ENCODE measurements at places on chromosomes 2 and 18.
A peak's percentile ranks its signal among the peaks of the same experiment; 100 is the strongest.

GRCh38 chr18:68665628-68666027 is 49.3 kb downstream of the TMX3 start:
- DNase-seq = no peak

DNA sequence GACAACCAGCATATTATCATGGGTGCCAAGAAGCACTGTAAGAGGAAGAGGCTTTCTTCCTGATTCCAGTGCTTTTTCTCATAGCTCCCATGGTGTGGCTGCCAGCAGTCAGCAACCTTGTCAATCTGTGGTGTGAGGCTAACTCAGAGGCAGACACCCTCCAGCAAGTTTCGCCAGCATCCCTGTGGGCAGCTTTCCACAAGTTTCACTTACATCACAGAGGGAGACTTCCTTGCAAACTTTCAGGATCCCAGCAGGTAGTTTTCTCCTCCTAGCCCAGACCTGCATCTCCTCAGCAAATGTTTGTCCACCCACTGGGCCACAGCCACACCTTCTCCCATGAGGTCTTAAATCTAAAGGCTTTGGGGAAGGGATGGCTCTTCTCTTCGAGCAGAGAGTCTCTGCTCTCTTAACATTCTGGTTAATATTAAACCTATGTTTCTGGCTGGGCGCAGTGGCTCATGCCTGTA is 9.1 kb downstream of the DNAH7 start:
- DNase-seq = no peak

DNA sequence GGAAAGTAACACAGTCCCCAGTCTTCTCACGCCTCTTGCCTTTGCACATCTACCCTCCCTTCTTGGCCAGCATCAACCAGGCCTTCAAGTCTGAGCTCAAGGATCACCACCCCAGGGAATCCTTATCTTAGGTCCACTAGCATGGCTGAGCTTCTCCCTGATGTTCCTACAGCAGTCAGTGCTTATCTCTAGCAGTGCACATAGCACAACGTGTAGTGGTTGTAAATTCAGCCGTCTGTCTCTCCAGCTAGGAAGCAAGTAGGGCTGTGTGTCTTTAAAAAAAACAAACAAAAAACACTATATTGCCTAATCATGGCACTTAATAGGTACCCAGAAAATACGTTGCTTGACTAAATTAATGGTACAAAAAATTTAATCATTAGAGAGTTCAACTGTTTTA is 29.2 kb downstream of the KCNG3 start:
- DNase-seq = no peak

DNA sequence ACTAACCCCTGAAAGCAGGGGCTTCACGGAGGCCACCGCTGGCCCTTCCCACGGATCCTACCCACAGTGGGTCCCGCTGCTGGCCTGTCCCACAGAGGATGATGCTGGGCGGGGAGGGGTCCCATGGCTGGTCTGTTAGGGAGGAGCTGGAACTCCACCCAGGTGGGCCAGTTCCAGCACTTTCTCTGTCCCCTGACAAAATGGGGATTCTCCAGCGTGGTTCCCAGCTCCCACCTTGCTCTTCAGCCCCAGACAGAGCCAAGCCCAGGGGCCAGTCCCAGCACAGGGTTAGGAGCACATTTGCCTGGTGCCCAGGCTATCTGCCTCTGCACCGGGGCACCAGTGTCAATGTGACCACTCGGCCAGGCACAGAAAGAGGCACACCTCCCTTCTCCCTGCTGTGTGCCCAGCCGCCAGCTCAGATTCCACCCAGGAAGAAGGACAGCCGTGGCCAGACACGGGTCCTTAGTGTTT is 50.0 kb downstream of the ANKMY1 start:
- no peak for DNase-seq

- no peak for DNase-seq
Measured at GRCh38 chr2:186559848-186560247, 30.0 kb upstream of the ITGAV start.

GRCh38 chr18:50014606-50015005 is 180.3 kb downstream of the MYO5B start:
- no peak for DNase-seq

DNA sequence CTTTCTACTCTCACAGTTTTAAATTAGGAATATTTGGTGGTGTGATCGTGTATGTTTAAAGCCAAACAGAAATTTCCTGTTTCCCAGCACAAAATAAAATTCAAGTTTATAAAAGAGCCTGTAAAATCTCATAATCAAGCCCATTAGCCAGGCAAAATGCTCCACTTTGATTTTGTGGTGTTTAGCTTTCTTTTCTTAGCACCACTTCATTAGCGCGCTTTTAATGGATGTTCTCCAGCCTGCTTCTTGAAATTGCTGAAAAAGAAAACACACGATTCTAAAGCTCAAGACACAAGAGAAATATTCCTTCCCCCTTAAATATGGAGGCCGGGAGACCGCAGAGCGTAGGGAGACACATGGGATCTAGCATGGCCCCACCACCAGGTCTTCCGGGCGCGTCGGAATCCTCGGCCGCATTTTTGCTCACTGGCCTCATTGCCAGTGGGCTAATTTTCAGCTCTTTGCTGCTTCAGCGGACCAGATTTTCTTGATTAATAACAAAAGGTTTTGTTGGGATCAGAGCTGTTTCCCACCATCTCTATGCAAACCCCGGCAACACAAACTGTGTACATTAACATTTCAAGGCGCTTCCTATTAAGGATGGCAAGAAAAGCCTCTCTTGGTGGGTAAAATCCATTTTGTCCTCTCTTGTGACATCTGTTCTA is 40.4 kb upstream of the ID2 start:
- no peak for DNase-seq

DNA sequence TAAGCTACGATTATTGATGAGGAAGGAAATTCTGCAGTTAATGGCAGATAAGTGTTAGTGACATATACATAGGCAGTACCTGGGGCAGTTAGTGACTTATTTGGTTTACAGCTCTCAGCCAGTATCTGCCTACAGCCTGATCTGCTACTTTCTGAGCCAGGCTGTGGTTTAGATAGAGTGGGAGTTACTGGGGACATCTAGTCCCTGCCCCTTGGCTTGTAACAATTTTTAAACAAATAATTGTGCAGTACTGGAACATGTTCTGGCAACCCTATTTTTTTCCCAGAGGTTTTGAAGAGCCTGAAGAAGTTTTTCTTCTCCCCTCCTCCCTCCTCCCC is 2.3 kb downstream of the KIF5C start:
- no peak for DNase-seq

DNA sequence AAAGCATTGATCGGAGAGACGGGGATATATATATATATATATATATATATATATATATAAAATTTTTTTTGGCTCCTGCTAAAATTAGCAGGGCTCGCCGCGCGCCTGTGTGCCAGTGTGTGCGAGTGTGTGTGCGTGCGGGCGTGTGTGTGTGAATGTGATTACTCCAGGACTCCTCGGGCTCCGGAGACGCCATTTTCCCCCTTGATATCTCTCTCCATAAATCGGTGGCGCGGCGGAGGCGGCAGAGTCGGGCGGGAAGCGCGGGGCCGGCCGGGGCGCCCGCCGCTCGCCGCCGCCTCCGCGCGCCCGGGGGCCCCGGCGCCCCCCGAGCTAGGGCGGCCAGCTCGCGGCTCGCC is 795 bp upstream of the SETBP1 start:
- DNase-seq = peak; percentile 19

- DNase-seq = no peak
Measured at GRCh38 chr18:23250893-23251656, 115.8 kb downstream of the CABLES1 start.

DNA sequence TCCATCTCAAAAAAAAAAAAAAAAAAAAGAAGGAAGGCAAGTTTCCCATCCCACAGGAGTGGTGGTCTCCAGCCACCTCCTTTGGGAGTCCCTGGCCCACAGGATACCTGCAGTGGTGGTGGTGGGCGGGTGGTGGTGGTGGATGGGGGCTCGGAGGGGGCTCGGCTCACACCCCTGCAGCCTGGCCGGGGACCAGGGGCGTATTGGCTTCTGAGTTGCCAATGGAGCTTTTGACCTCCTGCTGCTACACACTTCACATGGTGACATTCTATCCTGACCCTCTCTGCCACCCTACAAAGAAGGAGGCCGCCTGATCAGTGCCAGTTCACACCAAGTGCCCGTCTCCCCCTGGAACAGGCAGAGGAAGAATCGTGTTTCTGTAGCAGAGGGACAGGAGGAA is 119.6 kb downstream of the NFATC1 start:
- no peak for DNase-seq

DNA sequence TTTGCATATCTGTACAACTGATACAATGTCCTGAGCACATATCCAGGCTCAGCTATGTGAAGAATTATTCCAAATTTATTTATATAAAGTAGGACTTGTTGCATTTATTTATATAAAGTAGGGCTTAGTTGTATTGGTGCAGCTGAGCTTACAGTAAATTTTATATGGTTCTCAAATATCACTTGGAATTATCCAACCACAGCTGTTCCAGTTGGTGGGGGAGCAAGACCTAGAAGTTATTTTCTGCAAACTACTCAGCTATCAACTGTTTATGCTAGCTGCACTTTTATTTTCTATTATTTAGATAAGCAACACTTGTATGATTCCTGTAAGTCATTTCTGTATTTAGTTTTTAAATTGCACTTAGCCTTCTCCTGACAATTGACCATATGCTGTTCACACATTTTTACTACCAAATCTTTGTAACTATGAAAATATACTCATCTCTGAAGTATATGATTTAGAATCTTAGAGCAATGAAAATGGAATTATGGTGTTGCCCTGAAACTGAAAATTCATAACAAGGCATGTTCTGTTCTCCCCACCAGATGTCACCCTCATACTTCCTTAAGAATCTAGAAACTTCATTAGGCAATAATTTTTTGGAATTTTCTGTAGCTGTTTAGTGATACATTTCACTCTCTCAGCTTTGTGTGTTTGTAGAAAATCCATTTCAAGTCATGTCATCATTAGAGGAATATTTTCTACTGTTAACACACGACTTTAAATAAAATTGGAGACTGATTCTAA is 157.0 kb upstream of the CBLN2 start:
- DNase-seq = no peak

- DNase-seq = no peak
Measured at GRCh38 chr2:46540496-46541331, 61.3 kb downstream of the TMEM247 start.

GRCh38 chr2:128607440-128607839 is 288.8 kb upstream of the HS6ST1 start:
- DNase-seq = no peak

DNA sequence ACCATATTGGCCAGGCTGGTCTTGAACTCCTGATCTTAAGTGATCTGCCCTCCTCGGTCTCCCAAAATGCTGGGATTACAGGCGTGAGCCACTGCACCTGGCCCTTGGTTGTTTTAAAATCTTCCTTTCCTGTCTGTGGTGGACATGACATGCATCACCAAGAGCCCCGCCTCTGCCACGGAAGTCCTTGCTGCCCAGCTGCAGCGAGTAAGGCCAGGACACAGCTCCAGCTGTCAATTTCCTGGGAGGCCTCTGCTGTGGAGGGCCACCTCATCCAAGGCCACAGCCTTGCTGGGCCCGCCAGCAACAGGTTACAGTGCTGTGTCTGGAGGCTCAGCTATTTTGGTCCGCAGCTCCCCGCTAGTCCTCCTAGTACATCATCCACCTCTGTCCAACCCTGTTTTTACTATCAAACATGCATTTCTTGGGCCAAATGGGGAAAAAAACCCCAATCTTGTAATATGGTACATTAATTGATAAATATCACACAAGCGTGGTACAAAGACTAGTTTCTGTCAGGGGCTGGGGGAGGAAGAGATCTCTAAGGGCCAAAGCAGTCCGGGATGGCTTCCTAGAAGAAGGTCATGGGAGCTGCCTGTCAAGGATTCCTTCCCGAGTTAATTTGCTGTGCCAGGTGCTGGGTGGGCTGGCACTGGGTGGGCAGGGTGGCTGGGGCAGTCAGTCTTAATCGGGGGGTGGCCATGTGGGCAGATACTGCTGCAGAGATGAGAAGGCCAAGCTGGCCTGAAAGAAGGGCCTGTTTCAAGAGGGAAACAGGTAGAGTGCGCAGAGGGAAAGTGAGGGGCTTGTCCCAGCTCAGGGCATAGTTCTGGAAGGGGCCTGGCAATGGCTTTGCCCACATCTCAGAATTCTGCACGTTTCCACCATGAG is 100.5 kb downstream of the INHBB start:
- no peak for DNase-seq

GRCh38 chr2:152396051-152396511 is 61.1 kb downstream of the FMNL2 start:
- DNase-seq = no peak

- DNase-seq = no peak
Measured at GRCh38 chr2:98902209-98903063, 33.6 kb downstream of the CRACDL start.

GRCh38 chr2:230904856-230905447 is 20.1 kb downstream of the GPR55 start:
- no peak for DNase-seq

DNA sequence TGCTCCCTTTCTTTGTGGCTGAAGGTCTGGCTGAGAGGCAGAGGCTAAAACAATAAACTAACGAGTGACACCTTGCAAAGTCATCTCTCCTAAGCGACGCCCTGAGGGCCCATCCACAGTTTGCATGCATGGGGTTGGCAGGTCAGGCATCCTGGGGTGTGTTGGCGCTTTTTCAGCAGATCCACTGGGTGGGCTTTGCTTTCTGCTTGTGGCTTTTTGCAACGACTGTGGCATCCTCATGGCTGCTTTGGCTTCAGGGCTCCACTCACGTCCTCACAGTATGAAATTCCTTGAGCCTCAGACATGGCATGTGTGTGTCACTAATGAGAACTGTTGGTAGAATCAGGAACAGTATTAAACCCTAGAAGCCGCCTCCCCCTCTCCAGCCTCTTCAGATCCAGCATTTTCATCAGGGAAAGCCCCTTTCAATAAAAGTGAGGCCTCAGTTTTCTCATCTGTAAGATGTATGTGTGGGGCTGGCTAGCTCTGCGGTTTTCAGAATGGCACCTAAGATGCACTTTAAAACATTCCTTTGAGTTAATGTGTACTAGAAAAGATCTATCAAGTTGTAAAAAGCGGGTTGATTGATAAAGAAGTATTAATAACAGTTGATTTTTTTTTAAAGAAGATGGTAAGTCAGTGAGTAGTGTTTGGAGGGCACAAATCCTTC is 72.5 kb downstream of the SH3BP4 start:
- DNase-seq = no peak

DNA sequence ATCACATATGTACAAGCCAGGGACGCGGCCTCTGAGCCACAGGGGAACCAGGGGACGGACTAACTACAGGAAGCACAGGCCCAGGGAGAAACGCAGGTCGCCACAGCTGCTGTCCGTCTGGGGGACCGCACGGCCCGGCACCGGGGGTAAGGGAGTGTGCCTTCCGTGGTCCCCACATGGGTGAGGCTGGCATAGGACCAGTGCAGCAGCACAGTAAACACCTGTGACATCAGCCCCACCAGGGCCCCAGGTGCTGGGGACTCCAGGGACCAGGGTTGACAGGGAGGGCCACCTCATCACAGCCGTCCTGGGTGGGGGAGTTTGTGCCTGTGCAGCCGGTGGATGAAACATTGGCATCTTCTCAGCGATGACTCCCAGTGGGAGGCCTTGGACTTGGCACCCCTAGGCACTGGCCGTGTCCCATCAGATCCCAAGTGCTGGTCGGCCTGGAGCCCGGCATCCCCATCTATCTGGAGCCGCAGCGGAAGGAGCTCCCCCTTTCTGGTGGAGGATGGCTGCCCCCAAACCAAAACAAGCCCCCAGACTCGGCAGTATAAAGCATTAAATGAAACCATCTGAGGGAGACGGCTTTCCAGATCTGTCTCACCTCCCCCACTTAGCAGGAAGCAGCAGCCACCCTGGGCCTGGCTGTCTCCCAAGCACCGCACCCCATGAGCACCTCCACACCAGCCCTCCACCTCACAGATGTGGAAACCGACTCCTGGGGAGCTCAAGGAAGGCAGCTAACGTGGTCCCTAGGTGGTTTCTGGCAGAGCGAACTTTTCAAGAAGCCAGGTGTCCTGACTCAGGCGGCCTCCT is 22.5 kb downstream of the AQP12A start:
- DNase-seq = no peak

- DNase-seq = no peak
Measured at GRCh38 chr2:37997629-37998028, 72.5 kb downstream of the RMDN2 start.

Data from NCI-H1048 (cell line).